Activated CD4-positive, alpha-beta T cell treated with anti-CD3 and anti-CD28 coated beads, Interleukin-2, Interleukin-4, amounts not matched to agents 100 ng/mL and 50 ng/mL, durations not matched to agents 16 hours and 8 hours (primary cell): ENCODE measurements at places on chromosomes 16 and 17.

GRCh38 chr16:4038448-4038847 is 77.8 kb downstream of the ADCY9 start:
- no peak for DNase-seq

- DNase-seq = peak; percentile 80
Observed at GRCh38 chr17:66906321-66907278, 57.9 kb upstream of the CACNG4 start.

GRCh38 chr17:38656959-38657823 is 17.6 kb downstream of the EPOP start:
- no peak for DNase-seq

DNA sequence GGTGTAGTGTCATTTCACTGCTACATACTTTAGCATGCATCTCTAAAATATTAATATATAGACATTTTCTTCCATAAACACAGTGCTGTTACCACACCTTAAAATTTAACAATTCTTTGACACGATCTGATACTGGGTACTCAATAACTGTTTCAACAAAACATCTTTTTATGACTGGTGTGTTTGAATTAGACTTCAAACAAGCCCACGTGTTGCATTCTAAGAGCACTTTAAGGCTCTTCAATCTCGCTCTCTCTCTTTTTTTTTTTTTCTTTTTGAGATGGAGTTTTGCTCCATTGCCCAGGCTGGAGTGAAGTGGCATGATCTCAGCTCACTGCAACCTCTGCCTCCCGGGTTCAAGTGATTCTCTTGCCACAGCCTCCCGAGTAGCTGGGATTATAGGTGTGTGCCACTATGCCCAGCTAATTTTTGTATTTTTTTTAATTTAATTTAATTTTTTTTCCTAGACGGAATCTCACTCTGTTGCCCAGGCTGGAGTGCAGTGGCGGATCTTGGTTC is 15.8 kb upstream of the SLC46A1 start:
- DNase-seq = no peak

DNA sequence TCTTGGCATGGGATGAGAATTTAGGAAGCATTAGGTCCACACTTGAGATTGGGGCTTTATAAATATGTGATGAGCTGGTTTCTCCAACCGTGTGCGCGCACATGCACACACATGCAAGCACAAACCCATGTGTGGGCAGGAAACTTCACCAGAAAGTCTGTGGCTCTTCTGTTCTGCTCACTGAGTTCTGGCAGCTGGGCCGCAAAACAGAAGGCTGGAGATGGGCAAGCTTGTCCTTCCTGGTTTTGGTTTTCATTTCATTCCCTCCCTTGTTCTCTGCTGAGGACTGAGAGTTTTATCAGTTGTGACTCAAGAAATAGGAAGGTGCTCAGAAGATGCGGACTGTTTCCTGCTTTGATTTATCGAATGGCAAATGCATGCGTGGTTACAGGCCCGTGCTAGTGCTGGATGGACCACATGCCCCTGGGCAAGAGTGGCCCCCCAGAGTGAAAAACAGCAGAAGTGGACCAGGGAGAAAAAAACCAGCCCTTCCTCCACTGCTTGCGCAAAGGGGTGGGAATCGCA is 14.1 kb downstream of the MAP3K14 start:
- peak; percentile 54 for DNase-seq

DNA sequence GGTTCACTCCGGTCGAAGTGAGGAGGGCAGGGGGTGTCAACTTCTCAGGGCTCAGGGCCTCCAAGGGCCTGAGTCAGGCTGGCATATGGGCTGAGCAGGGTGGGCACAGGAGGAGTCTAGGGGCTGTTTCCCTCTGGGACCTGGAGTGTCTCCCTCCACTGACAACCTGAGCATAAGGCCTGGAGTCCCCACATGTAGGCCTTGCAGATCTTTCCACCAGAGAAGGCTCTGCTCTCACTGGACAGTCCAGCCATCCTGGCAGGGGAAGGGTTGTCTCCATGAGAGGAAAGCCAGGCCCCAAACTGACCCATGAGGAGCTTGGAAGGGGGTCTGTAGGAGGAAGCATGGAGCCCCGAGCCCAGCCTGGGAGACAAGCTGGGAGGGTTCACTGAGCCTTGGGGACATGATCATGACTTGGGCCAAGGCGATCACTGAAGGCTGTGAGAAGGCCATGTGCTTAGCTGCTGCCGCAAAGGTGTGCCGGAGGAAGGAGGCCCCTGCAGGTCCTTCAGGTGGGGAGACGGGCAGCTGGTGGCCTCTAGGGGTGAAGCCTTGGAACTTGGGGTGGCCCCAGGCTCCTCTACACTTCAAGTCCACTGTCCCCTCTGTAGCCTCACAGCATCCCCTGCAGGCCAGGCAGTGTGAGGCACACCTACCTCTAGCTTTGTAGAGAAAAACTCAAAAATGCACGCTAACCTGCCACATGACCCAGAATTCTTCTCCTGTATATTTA is 9.9 kb downstream of the CMTM2 start:
- peak; percentile 72 for DNase-seq

GRCh38 chr17:12509801-12510200 is 155.9 kb upstream of the MYOCD start:
- DNase-seq = no peak

DNA sequence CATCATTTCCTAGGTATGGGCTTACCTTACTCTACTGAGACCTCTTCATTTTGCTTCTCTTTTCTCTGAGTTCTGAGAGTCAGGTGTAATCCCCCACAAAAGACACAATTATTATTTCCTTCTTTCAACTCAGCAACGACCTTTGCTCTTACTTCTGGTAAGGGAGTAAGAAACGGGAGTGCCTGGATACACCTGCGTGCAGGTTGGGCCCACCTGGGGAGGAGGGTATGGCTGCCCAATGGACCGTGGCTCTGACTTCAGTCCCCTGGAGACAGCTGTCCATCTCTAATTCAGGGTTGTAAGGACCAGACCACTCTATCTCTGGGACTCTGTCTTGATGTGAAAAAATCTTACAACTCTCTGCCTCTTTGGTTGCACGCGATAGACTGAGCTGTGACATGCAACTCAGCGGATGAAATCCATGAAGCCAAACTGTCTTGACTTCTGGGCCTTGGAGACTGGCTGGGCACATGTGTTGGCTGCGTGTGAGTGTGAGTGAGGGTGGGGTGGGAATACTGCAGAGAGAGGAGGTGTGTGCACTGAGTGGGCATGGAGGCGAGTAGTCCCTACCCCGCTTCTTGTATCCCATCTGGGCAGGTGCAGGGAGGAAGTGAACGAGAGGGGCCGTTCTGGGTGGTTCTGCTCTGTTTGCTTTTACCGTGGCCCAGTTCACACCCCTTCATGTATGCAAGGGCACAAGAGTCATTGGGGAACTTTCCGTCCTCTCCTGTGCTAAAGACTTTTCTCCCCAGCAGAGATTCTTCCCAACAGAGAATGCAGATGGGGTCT is 1.2 kb downstream of the TMEM238L start:
- no peak for DNase-seq

DNA sequence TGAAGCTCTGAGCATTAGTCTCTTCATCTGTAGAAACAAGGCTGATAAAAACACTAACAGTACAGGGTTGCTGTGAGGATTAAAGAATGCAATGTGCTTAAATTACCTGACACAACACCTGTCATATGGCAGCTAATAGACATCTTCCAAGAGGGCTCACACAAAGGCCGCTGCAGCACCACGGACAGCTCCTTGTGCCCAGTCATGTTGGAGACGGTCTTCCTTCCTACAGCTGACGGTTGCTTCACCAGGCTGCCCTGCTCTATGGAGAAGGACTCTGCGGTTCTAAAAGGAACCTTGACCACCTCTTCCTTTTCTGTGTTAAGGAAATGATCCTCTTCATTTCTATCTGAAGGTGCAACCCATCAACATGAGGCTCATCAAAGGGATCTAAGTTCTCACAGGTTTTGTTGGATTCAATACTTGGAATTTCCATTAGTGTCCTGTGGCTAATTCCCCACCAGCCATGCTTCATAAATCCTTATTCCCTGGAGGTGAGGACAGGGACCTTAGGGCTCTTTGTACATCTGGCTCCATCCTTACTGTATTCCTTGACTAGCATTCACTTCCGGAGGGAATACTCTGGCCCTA is 138.9 kb upstream of the CES5A start:
- DNase-seq = peak; percentile 18
